Right lung (tissue), 10 donors: ENCODE measurements at places on chromosomes 7 and 10. TPM values are rescaled to one million over a fixed set of nuclear protein-coding genes. Genes with fewer than 3 reads are reported as not detected.

HYAL4 gene
- polyA plus RNA-seq = 0.04 TPM

DNA sequence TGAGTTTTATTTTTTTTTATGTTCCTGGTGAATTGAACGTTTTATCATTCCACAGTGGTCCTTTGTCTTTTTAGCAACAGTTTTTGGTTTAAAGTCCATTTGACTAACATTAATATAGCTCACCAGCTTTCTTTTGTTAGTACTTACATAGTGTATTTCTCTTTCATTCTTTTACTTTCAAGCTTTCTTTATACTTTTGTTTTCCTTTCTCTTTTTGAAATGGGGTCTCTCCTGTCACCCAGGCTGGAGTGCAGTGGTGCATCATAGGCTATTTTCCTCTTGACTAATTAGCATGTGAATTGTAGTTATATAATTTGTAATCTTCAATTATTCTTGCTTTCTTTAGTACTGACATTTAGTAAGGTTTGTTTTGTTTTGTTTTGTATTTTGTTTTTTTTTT lies 27.8 kb downstream of the GARIN1A start:
- no peak for DNase-seq

ARHGEF5 gene
- 30.5 TPM for polyA plus RNA-seq

DNA sequence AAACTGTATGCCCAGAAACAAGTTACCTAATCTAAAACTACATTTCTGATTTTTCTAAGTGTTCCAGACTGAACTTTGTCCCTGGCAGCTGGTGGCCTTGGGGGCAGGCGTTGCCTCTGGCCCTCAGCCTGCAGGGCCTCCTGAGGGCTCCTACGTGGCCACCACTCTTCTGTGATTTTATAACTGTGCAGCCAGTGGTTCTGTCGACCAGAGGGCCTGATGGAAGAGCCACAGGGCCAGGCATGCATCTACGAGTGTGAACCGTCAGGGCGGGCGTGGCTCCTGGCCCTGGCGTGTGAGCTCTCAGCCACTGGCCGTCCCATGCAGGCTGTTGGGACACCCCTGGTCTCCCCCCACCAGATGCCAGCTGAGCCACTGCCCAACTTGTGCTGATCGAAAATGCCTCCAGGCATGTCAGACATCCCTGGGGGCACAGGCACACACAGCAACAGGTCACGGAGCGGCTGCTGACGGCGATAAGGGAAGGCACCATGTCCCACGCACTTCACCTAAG lies 173.4 kb downstream of the ZMYND11 start:
- DNase-seq = no peak

DNA sequence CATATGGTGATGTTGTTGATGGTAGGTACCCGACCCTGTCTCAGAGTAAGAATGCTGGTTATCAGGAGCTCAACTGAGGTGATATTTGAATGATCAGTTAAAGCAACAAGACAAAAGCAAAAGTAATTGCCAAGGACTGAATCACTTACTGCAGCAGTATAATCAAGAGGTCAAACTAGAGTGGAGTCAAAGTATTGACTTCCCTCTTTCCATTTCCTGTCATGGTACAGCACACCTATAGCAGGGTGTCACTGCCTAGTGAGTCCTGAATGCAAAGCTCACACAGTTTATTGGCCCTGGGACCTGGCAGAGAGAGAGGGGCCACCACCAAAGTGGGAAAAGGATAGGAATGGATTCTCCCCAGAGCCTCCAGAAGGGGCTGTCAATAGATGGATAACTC lies 886.1 kb upstream of the SORCS1 start:
- no peak for DNase-seq

DNA sequence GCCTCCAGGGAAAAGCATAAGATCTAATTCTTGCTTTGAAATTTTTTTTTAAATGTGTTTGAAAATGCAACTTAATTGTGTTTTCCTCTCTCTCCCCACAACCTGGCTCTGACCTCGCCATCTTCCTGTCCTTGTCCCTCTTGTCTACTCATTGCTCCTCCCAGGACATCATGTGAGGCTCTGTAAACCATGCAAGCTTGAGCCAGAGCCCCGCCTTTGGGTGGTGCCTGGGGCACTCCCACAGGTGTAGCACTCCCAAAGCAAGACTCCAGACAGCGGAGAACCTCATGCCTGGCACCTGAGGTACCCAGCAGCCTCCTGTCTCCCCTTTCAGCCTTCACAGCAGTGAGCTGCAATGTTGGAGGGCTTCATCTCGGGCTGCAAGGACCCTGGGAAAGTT lies 9.8 kb upstream of the CDHR1 start:
- DNase-seq = no peak

GRCh38 chr10:117532003-117532385 lies 10.6 kb upstream of the EMX2 start:
- DNase-seq = no peak

GPRIN2 gene
- polyA plus RNA-seq = 9.7 TPM
